ENCODE measurements at places on chromosomes 1 and 21.

- DNase-seq: no peak
Observed at GRCh38 chr1:36824390-36824861, 209.9 kb downstream of the GRIK3 start.

- no peak for DNase-seq
Observed at GRCh38 chr1:181583598-181583997, 100.3 kb downstream of the CACNA1E start.

DNA sequence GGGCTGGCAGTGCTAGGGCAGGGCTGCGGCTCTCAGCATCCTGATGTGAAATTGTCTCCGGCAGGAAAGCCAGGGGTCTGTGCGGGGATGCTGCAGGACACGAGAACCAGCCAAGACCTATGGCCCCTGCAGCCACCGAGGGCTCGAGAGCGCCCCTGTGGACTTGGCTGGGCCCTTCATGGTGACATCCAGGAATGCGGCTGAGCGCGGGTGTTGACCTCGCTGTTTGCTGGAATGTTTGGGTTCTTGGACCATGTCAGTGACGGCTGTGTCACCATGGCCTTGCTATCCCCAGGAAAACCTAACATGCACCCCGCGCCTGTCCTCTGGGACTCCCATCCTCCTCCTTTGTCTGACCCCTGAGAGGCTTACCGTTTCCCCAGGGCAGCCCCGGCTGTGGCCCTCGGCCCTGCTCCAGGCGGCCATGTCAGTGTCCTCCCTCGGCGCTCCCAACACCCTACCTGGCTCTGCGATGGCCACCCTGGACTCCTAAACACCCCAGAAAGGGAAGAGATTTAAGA, 14.3 kb upstream of the C1orf174 start:
- no peak for DNase-seq

- DNase-seq: no peak
Observed at GRCh38 chr1:10459184-10459583, 9.4 kb downstream of the CORT start.

GRCh38 chr1:6127587-6128163, 52.4 kb downstream of the CHD5 start:
- peak; percentile 43 for DNase-seq

DNA sequence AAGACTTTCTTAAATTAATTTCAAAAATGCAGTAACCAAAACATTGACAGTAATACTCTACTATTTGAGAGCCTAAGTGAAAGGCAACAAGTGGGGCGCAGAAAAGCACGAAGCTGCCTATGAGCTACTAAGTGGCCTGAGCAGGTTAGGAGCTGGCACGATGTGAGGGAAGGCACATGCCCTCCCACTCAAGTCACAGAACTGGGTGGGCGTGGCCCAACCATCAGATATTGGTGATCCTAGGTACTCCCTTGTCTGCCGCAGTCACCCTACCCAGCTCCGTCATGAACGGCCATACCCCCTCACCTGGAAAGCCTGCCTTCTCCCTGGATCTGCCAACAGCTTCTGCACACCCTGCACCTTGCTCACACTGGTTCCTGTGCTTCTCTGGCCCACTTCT, 40.8 kb downstream of the SSBP3 start:
- DNase-seq: no peak

GRCh38 chr1:226397011-226397926, 10.6 kb downstream of the PARP1 start:
- DNase-seq: no peak

GRCh38 chr1:95382000-95382786, 148.2 kb downstream of the RWDD3 start:
- no peak for DNase-seq

DNA sequence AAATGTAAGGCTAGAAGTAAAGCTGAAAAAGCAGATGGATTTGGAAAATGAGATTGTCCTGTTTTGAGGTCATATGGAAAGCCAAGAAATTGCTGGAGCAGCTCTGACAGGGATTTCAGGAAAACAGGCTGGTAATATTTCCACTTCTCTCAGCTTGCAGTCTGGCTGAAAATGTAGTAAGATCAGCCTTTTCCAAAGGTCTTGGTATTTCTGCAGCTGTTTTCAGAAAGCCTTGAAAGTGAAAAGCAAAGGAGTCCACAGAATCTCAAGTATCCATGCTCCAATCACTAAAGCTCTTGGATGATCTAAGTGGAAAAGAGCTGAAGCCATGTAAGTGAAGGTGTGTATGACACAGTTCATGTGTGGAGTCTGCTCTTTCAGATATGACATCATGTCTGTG, 41.6 kb upstream of the APOBEC4 start:
- DNase-seq: no peak

- DNase-seq: no peak
Observed at GRCh38 chr1:19038096-19038495, 81.6 kb upstream of the IFFO2 start.

DNA sequence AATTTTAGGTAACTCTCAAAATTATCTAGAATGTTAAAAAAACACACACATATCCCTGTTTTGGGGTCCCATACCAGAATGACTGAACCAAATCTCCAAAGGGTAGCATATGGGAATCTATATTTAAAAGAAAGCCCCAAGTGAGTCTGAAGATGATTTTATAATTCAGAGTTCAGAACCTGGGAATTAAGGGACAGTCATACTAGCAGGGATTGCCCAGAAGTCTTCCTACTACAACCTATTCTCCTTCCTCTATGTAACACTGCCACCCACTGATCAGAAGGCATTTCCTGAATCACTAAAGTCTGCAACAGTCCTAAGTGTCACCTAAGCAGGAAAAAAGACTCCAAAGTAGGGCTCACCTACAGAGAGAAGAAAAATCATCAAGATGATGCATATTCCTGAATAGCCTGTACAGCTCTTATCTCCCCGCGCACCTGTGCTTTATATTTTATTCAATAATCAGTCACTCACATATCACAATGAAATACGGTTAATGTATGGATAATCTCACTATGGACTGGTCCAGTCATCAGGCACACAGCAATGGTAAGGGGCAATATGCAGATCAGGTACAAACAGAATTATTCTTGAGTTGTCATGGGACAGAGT, 4.9 kb downstream of the RGS1 start:
- no peak for DNase-seq

DNA sequence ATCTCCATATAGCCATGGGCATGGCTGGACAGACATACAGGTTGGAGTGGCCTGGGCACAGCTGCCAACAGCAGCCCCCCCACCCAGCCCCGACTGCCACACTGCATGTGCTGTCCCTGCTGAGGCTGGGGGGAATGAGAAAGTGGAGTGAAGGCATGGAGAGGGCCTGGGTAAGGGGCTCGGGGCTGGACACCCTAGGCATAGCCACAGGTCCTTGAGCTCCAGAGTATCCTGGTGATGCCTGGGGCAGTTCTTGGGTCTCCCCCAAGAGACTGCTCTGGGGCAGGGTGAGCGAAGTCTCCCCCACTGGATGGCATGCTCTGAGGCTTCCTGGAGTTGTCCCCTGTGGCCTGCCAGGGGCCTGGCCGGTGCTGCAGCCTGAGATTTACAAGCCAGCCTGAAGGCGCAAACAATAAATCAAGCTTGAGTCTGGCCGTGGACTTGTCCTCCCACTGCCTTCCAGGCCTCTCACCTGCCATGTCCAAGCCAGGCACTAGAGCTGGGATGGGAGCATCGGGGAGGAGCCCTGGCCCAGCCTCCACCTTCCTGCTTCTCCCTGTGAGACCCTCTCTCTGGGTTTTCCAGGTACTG, 53.6 kb downstream of the FOXO6 start:
- no peak for DNase-seq

- DNase-seq: peak; percentile 17
Observed at GRCh38 chr1:61641578-61642336, 83.2 kb downstream of the TM2D1 start.

GRCh38 chr1:203992440-203992839, 80.5 kb upstream of the SOX13 start:
- DNase-seq: no peak

DNA sequence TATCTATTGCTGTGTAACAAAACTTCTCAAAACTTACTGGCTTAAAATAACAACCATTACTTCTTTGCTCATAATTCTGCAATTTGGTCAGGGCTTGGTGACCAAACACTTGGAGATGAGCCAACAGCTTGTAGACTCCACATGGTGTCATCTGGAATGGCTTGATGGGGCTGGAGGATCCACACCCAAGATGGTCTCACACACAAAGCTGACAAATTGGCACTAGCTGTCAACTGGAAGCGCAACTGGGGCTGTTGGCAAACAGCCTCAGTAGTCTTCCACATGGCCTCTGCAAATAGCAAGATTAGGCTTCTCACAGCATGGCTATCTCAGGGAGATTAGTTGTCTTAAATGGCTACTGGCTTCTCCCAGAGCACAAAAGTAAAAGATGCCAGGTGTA, 27.1 kb upstream of the MTF2 start:
- no peak for DNase-seq

DNA sequence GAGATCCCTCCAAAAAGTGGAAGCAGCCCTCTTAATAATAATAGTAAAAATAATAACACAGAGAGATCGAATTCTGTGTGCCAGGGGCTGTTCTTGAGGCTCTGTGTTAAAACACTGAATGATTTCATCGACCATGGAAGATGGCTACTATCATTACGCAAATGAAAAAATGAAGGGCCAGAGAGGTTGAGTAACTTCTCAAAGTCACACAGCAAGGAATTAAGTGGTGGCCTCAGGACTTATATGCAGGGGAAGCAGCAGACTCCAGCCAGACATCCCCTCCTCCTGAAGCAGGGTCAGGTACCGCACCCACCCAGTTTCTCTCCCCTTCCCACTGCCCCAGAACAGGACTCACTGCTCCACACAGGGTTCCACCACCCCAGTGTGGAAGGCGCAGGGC, 40.1 kb downstream of the SYF2 start:
- DNase-seq: no peak

DNA sequence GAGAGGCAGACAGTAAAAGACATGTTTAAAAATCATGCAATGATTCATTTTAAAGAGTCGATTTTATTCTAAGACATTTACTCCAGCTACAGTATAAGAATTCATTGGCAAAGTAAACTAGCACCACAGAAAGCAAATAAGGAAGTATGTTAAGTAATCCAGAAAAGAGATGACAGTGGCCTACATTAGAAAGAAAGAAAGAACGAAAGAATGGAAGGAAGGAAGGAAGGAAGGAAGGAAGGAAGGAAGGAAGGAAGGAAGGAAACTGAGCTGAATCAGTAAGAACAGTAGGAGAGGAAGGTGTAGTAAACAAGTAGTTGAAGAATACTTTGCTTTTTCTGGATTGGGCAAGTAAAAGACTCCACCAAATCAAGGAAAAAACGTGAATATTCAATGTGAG, 62.2 kb downstream of the ZZZ3 start:
- DNase-seq: no peak

- DNase-seq: no peak
Observed at GRCh38 chr1:83676106-83676505, 322.8 kb downstream of the TTLL7 start.

GRCh38 chr1:43453442-43454269, at the start of gene HYI:
Gene HYI (minus strand): TSS chr1:43453931. CDS start chr1:43453793, 138 bp downstream.
- peak; percentile 58 for DNase-seq

- no peak for DNase-seq
Observed at GRCh38 chr21:45378258-45378966, 26.6 kb upstream of the COL18A1 start.

DNA sequence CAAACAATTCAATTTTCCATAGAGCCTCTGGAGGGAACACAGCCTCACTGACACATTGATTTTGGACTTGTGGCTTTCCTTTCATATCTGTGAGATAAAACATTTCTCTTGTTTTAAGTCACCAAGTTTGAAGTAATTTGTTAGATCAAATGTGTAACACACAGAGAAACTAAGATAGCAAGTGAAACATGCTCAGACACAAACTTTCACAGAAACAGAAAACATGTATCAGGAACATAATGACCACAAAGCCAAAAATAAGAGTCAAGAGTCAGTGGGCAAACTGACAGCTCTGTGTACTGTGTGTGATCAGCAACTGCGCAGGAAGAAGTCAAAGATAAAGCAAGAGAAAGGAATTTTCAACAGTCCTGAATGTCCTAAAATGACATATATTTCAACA, 1237.5 kb downstream of the AMY1C start:
- no peak for DNase-seq

GRCh38 chr1:3038571-3039181, 17.4 kb downstream of the ACTRT2 start:
- DNase-seq: no peak

GRCh38 chr1:151819227-151819835, 12.3 kb downstream of the RORC start:
- DNase-seq: no peak

All from activated effector memory CD4-positive, alpha-beta T cell treated with Interleukin-2 at 50 U/mL for 16 hours (primary cell).